ENCODE measurements at places on chromosomes 5 and 9. TPM values are rescaled to one million over a fixed set of nuclear protein-coding genes. Genes with fewer than 3 reads are reported as not detected.

Gene MARCOL
- not detected for total RNA-seq

Gene OGN
- total RNA-seq, result 14.5 TPM

- DNase-seq, result no peak
These were observed 14.8 kb downstream of the RASEF start for GRCh38 chr9:83047839-83048775.

DNA sequence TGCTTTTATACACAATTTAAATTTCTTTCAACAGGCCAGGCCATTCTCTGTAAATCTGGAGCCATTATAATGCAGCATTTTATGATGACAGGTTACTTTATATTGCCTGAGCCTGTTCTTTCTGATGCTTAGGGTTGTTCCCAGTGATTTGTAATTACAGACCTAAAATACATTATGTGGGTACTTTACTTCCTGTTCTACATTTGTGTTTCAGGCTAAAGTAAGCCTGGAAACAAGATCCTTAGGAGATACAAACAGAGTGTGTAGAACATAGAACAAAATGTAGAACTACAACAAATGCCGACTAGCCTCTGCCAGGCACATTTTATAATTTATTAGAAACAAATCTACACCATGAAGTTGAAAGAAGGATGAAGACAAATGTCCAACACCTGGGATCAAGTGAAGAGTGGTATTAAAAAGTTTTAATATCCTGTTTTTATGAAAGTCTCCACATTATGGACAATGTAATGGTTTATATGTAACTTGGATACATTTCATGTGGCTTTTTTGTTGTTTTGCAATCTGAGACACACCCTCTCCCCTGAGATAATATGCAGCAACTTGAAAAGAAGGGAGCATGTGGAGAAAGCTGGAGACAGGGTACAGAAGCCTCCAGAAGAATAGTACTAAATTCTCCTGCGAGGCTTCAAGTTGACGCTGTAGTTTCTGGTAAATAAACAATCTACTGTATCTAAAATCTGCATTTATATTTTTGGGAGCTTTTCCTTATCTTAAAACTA lies 46.9 kb downstream of the VCAN start:
- DNase-seq, result no peak

- no peak for DNase-seq
These were observed 36.6 kb downstream of the GALNT10 start for GRCh38 chr5:154227090-154227489.

GRCh38 chr9:20651939-20652338 lies 29.6 kb upstream of the MLLT3 start:
- DNase-seq, result no peak

- DNase-seq, result no peak
These were observed 153.8 kb upstream of the NR3C1 start for GRCh38 chr5:143557061-143557818.

DNA sequence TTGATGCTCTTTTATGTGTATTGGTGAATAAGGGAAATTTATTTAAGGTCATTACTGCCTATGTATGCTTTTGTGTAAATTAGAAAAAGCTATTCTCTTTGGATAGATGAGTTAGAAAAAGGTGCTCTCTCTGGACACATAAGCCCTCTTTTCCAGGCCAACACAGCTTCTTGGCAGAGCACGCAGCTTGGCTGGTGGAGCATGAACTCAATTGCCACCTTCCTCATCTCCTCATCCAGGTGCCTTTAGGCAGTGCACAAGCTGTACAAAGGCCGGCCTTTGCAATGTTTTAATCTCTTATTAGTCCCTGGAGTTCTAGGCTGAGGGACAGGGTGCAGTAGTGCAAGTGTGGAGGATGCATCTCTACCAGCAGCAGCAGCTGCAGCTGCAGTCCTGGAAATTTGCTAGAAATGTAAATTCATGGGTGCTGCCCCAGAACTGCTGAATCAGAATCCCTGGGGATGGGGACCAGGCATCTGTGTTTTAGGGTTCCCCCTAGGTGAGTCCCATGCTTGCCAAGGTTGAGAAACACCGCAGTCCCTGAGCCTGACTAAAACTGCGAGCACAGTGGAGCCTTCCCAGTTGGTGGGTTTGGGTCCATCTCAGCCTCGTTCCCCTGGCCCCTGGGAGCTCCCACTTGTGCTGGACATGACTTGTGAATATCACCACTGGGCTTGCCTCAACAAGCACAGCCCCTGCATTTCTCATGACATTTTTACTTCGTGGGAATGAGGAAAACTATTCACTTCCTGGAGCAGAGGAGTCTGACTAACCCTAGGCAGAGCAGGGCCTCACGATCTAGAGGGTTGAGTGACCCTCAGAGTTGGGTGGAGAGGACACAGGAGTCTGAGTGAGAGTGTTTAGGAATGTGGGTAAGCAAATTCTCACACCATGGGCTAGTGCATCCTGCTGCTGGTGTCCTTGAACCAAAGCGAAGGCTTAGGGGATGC lies 272.3 kb downstream of the ZSWIM6 start:
- no peak for DNase-seq

DNA sequence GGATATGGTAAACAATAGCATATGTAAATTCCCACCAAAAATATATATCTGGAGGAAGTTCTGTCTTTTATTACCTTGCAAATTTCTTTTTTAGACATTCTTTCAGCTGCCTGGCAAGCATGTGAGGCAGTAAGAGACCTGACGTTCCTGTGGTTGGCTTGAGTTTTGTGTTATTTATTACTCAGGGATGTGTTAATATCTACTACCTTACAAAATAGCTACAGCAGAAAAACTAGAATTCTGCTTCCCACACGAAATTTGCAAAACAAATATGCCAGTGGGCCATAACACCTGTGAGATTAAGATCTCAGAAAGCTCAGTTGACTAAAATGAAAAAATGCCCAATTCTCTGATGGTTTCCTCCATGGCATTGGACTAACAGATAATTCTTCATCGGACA lies 274.2 kb downstream of the TMEM167A start:
- no peak for DNase-seq

DNA sequence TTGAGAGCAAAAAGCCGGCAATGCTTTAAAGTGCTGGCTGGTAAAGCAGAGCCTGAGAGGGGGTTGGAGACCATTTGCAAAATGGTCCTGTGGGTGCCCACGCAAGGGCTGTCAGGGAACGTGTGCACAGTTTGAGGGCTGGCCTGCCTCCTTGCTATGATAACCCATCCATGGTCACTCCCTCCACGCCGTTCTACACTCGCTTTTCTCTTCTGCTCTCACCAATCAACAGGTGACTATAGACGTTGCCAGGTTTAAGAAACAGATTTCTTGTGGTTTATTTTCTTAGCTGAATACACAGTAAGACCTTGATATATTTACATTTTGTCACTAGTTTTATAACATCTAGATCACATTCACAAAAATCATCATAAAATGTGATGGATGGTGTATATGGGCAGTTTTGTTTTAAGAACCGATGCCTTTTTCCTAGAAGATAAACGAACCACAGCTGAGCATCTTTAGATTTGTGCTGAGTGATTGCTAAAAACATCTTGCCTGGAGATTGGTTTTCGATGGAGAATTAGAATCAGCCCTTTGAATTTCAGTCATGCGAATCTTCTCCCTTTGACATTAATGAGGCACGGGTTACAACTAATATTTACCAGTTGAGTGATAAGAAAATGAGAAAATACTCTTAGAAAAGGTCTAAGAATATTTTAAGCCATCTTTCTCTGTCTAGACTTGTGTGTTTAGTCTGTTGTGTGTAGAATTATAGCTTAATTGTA lies 13.9 kb downstream of the MAP1B start:
- DNase-seq, result no peak

- DNase-seq, result peak; percentile 81
These were observed 599.8 kb upstream of the BRINP1 start for GRCh38 chr9:119968836-119969707.

DNA sequence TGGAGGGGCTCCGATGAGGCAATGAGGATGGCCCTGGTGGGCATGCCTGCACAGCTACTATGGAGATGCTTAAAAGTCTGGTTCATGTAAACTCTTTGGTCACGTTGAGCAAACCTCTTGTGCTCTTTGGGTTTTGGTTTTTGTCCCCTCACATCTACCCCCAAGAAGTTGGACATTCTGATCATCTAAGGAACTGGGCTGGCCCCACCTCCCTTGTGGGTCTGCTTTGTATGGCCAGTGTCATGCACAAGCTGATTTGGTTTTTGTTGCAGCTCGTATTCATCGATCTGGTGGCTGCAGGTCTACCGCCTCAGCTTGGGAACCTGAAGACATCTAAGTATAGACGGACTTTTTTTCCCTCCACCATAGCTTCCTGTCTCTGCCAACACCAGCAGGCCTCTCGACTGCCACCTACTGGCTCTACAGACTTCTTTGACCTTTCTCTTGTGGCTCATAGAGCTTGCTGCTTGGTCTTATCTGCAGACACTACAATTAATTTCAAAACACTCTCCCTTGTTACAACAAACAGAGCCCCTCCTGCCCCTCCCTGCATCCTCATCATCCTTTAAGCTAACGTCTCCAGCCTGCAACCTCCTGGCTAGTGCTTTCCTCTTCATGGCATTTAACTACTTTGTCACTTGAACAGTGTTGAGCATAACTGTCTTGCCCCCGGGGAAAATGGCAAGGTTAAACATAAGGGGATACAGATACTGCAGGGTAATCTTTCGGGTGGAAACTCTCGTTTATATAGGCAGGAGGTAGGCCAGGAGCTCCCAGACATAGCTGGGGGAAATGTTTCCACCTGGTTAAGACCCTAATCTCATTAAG lies 34.5 kb downstream of the TSTD2 start:
- DNase-seq, result peak; percentile 92
